ENCODE measurements at places on chromosomes 7 and 10. TPM values are rescaled to one million over a fixed set of nuclear protein-coding genes. Genes with fewer than 3 reads are reported as not detected.

DNA sequence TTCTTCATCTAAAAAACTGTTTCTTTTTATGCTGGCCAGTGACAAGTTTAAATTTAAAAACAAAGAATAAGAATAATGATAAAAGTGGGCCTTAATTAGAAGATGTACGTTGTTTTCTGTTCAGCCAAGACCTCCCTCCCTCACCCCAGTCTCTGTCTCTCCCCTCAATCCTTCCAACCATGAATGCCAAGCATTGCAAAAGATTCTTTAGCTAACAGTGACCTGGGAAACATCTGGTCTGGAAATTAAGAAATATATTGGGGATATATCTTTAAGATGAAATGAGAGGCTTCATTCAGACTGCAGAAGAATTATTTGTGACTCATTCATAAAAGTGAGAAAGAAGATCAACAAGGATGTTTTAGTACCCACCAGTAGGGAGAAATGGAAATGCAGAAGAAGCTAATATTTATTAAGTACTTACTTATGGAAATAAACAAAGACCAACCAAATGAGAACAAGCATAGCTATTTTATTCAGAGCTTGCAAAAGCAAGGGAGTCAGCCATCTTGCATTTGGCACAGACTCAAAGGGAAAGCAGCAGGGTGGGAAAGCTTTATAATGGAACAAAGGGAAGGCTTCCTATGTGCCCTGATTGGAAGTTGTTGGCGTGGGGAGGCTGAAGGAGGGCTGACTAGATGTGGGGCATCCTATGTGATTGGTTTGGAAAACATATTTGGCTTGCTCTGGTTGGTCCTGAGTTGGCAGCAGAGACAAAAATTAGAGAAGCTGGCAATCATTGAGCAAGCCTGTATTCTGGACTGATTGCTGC lies 595.4 kb upstream of the GHITM start:
- DNase-seq, result no peak

GRCh38 chr7:72335561-72336381 lies 76.4 kb downstream of the CALN1 start:
- no peak for DNase-seq

DNA sequence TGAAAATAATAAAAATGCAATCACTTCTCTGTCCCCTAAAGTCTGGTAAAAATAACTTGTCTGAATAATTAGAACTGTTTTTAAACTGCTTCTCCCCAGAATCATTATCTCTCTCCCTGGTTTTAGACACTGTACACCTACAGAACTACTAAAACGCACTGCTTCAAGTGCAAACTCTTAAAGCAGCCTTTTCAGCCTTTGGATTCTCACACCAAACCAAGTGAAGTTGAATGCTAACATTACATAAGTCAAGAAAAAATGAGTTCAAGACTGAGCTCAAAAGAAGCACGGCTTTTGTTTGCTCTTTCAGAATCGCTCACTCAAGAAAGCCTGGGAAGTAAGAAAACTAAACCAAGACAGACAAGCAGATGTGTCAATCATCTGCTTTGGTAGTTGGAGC lies 188.8 kb downstream of the LSM5 start:
- DNase-seq, result no peak

- no peak for DNase-seq
Measured at GRCh38 chr10:91797048-91797690, 1.1 kb upstream of the TNKS2 start.

DNA sequence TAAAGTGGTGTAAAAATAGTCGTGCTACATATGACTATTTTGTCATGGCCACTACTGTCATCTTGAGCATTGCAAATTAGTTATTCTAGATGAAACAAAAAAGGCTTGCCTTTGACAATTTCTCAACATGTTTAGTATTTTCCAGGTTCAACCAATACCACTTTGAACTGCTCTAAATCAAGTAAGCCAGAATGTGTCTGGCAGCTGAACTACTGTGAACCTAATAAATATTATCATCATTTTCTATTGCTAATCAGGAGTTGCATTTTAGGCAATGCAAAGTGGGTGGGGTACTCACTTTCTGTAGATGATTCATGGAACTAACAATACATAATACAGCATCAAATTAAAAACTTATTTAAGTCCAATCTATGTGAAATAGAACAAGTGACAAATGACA lies 877.2 kb downstream of the CNTNAP2 start:
- no peak for DNase-seq

DNA sequence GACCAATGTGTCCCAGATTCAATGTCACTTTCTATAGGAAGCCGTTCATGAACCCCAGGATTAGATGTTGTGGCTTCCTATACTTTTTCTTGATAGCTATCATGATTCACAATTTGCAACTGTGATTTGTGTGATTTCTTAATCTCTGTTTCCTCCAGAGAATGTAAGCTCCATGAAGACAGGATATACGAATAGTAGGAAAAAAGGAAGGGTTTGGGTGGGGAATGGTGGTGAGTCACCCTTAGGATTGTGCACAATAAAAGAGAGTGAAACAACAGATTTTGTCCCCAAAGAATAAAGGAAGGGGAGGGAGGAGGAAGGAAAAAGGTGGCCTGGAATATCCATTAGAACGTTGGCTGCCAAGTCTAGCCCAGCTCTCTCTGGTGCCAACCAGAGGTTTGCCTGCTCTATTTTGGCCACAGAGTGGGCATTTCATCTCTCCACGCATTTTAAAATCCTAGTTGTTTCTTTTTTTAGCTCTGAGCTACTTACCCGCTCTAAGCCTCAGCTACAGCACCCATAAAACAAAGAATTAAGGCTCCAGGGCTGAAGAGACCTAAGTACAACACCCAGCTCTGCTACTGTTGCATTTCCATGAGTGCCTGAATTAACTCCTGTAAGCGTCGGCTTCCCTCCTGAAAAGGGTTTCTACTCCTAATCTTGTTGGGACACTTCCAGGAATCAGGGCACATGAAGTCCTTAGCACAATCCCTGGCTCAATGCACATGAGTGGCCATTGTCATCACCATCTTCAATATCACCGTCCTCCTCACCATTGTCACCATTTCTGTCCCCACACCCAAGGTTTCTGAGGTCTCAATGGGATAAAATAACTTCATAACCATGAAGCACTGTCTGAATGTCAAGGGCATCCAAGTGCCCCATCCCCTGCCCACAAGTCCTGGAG lies 3.5 kb downstream of the HK1 start:
- DNase-seq, result no peak

DNA sequence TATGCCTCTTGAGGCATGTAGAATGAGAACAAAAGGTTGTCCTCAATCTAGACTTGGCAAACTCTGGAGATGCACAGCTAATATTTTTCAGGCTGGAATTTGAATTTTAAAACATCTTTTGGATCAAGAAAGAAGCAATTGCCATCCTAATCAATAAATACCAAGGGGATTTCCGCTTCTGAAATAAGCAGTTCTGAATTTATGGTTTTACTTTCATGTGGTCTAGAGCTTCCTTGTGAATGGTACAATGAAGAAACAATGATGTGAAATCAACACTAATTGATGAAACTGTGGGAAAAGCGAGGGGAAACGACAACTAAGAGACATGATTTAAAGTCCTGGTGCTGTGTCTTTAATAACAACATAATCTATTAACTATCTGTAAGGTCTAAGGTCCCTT lies 1202.7 kb downstream of the SORCS3 start:
- no peak for DNase-seq

- peak; percentile 41 for DNase-seq
Measured at GRCh38 chr10:37860494-37861190, 3.2 kb upstream of the ZNF248 start.

DNA sequence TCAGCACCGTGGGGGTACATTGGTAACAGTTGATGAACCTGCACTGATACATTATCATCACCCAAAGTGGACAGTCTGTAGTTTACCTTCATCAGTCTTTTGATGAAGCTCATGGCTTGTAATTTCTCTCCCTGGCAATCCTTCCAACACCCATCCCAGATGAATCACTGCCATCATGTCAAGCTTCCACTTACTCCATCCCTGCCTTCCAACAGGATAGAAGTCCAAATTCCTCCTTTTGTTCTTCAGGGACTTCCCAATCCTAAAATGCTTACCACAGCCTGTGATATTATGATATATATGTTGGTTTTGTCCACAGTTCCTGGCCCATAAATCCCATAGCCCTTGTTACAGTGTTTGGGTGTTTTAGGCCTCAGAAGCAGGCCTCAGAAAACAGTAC lies 16.1 kb downstream of the SNX10 start:
- DNase-seq, result no peak

DNA sequence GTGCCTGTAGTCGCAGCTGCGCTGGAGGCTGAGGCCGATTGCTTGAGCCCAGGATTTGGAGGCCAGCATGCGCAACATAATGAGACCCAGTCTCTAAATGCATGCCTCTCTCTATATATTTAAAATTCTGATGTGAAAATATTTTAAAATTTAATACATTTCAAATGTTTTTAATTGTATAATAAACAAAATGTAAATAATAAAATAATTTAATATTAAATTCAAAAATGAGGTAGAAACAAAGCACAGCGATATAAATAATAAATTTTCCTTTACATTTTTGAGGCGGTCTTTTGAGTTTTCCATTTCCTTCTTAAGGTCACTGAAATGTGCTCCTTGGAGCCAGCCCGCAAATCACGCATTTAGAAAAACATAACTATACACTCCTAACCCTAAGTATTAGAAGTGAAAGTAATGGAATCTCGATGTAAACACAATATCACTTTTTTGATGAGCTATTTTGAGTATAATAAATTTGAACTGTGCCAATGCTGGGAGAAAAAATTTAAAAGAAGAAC lies 523 bp upstream of the CDK1 start:
- no peak for DNase-seq

GRCh38 chr10:101000915-101001658 lies 1.5 kb downstream of the LZTS2 start:
- DNase-seq, result no peak

- DNase-seq, result no peak
Measured at GRCh38 chr10:70441895-70442309, 421 bp upstream of the NODAL start.

GRCh38 chr7:106720641-106721040 lies 59.7 kb upstream of the CCDC71L start:
- no peak for DNase-seq

- DNase-seq, result no peak
Measured at GRCh38 chr7:117085769-117086463, 132.6 kb downstream of the ST7 start.

- no peak for DNase-seq
Measured at GRCh38 chr7:24125765-24126164, 158.2 kb upstream of the NPY start.

GRCh38 chr7:148084138-148084537 lies 506.4 kb upstream of the C7orf33 start:
- DNase-seq, result no peak

DNA sequence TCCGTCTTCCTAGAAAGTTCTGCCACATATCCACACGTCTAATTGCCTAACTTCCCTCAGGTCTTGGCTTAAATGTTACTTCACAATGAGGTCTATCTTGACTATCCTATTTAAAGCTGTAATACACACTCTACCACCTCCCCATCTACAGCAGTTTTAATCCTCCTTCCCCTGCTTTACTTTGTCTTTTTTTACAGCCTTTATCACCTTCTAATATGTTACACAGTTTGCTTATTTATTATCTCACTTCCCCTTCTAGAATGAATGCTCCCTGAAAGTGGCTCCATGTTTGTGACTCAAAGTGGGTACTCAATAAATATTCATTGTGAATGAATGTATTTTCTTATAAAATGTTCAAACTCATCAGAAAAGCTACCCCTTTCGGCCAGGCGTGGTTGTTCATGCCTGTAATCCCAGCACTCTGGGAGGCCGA lies 13.6 kb upstream of the MICU1 start:
- no peak for DNase-seq

DNA sequence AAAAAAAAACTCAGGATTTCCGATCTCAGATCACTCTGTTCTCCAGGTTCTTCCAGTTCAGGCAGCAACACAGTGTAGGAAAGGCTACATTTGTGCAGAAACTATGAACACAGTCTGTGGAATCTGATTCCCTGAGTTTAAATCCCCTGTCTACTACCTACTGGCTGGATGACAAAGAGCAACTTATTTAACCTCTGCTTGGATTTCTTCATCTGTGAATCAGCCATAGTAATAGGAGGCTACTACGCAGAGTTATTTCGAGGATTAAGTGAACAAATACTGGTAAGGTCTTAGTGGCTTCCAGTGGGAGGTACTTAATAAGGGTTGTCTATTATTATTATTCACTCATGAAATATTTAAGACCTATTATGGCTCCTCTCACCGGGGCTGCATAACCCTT lies 44.3 kb upstream of the PDCD4 start:
- no peak for DNase-seq

GRCh38 chr10:86048973-86049372 lies 317.6 kb downstream of the GRID1 start:
- no peak for DNase-seq

- no peak for DNase-seq
Measured at GRCh38 chr10:100744136-100744986, 1.0 kb upstream of the PAX2 start.

- DNase-seq, result no peak
Measured at GRCh38 chr7:147586526-147586925, 1004.0 kb upstream of the C7orf33 start.

GRCh38 chr7:101875283-101875846 lies 57.9 kb downstream of the CUX1 start:
- DNase-seq, result no peak

- no peak for DNase-seq
Measured at GRCh38 chr7:84693483-84693882, 493.4 kb downstream of the SEMA3D start.

DNA sequence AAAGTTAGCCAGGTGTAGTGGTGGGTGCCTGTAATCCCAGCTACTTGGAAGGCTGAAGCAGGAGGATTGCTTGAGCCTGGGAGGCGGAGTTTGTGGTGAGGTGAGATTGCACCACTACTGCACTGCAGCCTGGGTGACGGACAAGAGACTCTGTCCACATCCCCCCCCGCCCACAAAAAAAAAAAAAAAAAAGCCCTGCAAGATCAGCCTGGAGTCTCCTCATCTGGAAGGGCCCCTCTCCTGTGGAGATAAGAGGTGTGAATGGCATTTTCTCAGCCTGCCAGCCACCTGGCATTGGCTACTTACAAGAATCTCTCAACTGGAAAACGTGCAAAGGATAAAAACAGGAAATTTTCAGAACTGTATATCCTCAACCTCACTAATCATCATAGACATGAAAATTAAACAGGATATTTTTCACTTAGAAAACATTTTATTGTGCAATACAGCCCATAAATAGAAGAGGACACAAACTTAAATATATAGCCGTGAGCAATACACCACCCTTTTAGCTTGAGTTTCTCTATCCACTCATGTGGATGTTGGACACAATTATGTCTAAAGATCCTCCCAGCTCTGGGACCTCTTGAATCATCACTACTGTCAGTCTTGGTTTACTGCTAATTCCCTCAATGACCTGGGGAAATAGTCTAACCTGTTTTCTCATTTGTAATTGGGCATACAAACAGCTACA lies 11.3 kb upstream of the TSPAN15 start:
- no peak for DNase-seq

DNA sequence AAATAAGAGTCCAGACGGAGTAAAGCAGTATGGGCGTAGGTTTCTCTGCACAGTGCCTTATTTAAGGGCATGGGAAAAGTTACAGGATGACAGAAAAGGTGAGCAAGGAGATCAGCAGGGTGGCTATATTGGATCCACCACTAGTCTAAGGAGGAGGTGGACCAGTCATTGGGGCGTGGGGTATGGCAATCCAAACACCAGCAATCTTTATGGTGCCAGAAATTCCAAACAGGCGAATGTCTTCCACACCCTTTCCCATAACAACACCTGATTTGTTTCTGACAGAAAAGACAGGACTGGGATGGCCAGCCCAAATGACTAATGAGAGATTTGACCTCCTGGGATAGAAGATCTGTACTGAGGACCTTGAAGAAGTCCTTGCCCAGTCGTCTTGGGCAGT lies 181.8 kb upstream of the MBL2 start:
- no peak for DNase-seq

The CLDN3 gene
- total RNA-seq, result 100 TPM

The OR13A1 gene
- not detected for total RNA-seq

The ASB4 gene
- not detected for total RNA-seq

The SVIL gene
- 67.0 TPM for total RNA-seq

The C7orf57 gene
- total RNA-seq, result 0.34 TPM

The CC2D2B gene
- total RNA-seq, result not detected
